ENCODE measurements at places on chromosomes 4 and X.

DNA sequence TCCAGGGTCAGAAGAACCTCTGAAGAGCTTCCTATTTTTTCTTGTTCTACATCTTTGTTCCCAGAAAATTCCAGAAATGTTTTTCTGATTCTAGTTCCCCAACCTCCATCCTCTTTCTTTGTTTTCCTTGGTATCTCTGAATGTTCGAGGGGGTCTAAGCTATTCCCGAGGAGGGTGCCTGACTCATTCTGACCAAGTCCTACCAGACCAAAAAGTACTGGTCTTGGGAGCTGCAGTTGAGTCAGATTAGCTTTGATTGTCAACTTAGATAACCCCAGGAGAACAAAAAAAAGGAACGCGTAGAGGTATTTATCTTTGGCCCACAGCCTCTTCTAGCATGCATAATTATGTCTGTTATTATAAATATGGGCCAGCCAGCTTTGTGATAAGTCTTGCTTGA is 12.1 kb upstream of the TENM3 start:
- DNase-seq, result no peak

- no peak for DNase-seq
Observed at GRCh38 chr4:3217771-3218170, 31.2 kb upstream of the MSANTD1 start.

DNA sequence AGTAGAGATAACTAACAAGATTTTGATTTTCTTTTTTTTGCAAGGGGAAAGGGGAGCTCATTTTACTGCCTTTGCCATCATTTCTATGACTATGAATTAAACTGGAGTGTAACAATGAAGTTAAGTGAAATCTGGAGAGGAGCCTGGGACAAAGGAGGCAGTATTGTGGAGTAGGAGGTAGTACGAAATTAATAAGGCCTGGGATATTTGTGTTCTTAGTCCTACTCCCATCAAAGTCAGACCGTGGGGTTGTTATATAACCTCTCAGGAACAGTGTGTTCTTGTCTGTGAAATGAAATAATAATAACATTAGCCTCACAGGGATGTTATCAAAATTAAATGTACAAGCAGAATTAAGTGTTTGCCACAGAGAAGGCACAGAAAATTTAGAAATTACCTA is 204.3 kb upstream of the EMCN start:
- DNase-seq, result no peak

- no peak for DNase-seq
Observed at GRCh38 chr4:7442574-7443162, 7.9 kb upstream of the PSAPL1 start.

GRCh38 chr4:138052806-138053632 is 189.1 kb downstream of the SLC7A11 start:
- DNase-seq, result no peak

GRCh38 chrX:27915617-27916016 is 65.6 kb downstream of the DCAF8L1 start:
- no peak for DNase-seq

GRCh38 chr4:4980621-4981230 is 38.5 kb downstream of the CYTL1 start:
- DNase-seq, result no peak

GRCh38 chrX:149688552-149688951 is 23.3 kb upstream of the MAGEA11 start:
- no peak for DNase-seq

GRCh38 chr4:955931-956381 is 17.4 kb downstream of the DGKQ start:
- no peak for DNase-seq

GRCh38 chr4:38612646-38613414 is 51.2 kb upstream of the KLF3 start:
- no peak for DNase-seq

DNA sequence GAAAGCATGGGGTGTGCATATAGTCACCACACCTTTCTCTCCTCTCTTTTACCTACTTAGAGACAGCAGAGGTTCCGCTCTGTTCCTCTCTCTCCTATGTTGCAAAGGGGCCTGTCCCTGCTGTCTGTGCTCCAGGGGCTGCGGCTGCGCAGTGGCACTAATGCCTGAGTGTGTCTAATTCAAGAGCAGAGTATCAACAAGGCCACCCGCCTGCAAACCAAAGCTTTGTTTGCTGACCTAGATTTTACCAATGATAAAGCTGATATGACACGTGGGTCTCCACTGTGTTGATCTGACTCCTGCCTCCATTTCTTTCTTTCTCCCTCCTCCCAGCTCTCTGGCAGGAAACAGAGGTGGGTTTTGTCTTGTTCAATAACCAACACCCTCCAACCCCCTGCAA is 74.9 kb downstream of the NSG1 start:
- no peak for DNase-seq

Measured in stimulated activated CD8-positive, alpha-beta memory T cell treated with anti-CD3 and anti-CD28 coated beads, Interleukin-7, amount 100 ng/mL, for 24 hours (primary cell).